Fibroblast of skin of right biceps (primary cell): ENCODE measurements at places on chromosomes 4 and X.

DNA sequence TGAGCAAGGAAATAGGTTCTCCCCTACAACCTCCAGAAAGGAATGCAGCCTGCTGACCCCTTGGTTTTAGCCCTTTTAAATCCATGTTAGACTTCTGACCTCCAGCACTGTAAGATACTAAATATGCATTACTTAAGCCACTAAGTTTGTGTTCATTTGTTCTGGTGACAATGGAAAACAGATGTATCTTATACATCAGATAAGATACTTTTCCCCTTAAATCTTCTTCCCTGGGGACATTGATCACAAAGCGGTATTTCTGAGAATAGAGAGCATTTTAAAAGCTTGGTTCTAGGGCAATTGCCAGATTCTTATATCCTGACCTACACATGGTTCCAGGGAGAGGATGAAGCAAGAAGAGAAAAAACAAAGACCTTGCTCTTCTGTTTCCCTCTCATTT lies 6.5 kb upstream of the TMEM184C start:
- DNase-seq: no peak

DNA sequence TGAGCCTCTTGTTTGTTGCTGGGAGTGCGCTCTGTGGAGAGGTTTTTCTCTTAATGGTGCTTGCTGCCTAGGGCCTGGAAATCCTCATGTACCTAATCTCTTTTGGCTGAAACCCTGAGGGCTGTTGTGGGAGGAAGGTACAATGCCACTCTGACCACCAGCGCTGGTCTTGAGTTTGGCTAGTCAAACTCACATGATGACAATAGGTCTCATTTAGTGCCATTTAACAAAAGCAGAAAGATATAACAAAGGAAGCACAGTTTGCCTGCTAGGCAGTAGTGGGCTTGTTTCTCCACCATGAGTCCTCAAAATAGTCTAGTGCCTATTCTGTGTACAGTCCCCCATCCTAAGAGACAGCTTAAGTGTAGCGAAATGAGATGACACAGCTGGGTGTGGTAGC lies 111.3 kb downstream of the TSPAN7 start:
- no peak for DNase-seq

- DNase-seq: no peak
Measured at GRCh38 chr4:40630335-40631021, 814 bp upstream of the RBM47 start.

DNA sequence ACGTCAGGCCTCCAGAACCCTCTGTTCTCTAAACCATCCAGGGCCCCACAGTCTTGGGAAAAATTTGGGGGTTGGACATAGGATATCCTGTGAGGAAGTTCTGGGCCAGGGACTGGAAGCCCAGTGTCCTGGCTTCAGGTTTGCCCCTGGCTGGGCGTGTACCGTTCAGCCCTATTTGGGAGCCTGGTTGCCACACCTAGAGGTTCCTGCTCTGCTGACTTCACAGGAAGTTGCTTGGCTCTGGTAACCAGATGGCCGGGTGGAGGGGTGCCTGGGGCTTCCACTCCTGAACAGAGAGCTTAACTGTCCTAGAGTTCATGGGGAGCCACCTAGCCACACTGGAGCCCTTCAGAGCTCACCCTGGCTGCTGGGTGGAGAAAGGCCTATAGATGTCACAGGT lies 1.1 kb downstream of the TAFAZZIN start:
- DNase-seq: no peak

DNA sequence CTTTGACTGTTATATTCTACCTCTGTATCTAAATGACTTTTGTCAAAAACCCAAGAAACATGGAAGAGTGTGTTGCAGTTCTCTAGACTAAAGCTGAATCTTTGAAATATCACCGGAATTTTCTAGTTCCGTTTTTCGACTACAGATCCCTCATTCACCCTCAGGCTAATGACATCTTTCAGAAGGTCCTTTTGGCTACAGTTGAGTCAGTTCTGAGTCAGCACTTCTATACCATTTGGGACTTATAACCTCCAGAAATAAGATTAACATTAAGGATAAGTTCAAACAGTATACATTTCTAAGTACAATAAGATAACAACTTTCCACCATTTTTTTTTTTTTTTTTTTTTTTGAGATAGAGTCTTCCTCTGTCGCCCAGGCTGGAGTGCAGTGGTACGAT lies 331.0 kb upstream of the CPXCR1 start:
- no peak for DNase-seq

DNA sequence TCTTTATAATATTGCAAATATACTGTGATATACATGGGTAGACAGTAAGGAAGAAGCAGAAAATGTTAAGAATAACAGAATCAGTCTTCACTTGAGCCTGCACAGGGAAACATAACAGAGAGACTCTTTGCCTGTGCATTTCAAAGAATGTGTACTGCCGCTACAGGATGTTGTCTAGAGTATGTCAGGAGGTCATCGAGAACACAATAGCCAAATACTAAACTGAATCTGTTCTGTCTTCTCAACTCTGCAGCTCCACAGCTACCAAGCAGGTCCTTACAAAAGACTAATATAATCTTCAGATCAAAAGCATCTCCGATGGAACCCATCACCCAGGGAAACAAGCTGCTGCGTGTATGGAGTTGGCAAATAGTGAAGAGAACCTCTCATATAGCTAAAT lies 471.5 kb downstream of the PCDH10 start:
- no peak for DNase-seq

DNA sequence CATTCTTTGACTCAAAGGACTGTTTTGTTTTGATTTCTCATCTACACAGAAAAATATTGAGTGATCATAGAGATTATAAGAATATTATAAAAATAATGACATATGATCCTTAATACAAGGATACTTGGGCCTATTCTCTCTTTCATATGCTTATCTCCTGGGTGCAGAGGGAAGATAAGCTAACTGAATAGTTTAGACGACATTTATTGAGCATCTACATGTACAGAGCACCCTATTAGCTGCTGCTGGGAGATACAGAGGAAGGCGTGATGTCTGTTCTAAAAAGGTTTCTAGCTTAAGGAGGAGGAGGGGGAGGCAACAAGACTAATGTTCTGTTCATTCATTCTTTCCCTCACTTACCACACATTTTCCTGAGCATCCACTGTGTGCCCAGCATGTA lies 106.8 kb downstream of the HDAC8 start:
- DNase-seq: no peak

GRCh38 chr4:127400731-127401346 lies 231.9 kb upstream of the INTU start:
- peak; percentile 81 for DNase-seq

- no peak for DNase-seq
Measured at GRCh38 chrX:22541926-22542325, 269.2 kb downstream of the CBLL2 start.

DNA sequence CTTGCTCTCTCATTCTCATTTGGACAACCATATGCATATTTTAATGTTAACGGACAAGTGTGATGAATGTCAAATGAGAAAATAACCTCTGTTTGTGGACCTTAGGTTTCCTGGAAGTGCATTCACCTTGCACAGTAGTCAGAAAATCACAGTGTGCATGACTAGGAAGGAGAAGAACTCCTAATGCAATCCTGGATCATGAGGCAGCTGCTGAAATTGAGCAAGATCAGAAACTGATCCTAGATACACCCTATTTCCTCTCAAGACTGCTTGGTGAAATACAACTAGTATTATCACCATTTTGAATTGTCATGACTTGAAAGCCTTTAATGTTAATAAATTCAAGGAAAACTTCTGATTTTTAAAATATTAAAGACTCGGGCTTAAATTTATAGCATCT lies 1148.9 kb downstream of the STIM2 start:
- peak; percentile 12 for DNase-seq

- no peak for DNase-seq
Measured at GRCh38 chrX:16319929-16320328, 152.6 kb downstream of the MAGEB17 start.

- DNase-seq: no peak
Measured at GRCh38 chr4:127905029-127905428, 24.3 kb downstream of the PLK4 start.

- peak; percentile 15 for DNase-seq
Measured at GRCh38 chr4:101824500-101824899, 34.0 kb downstream of the BANK1 start.

- DNase-seq: peak; percentile 48
Measured at GRCh38 chr4:156634612-156635011, 337.0 kb downstream of the PDGFC start.

GRCh38 chrX:43655151-43656004 lies 721 bp upstream of the MAOA start:
- DNase-seq: peak; percentile 21

- no peak for DNase-seq
Measured at GRCh38 chrX:39289827-39290226, 488.6 kb downstream of the MID1IP1 start.

- no peak for DNase-seq
Measured at GRCh38 chr4:176011529-176011928, 54.1 kb upstream of the WDR17 start.

GRCh38 chr4:183011213-183011907 lies 87.7 kb upstream of the WWC2 start:
- DNase-seq: peak; percentile 11

GRCh38 chr4:56330691-56331090 lies 56.6 kb downstream of the AASDH start:
- DNase-seq: no peak

DNA sequence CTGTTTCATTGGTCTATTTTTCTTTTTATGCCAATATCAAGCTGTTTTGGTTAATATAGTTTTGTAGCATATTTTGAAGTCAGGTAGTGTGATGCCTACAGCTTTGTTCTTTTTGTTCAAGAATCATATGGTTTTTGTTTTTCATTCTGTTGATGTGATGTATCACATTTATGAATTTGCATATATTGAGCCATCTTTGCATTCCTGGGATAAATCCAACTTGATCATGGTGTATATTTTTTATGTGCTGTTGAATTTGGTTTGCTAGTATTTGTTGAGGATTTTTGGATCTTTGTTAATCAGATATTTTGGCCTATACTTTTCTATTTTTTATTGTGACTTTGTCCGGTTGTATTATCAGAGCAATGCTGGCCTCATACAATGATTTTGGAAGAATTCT lies 74.8 kb downstream of the GPAT3 start:
- DNase-seq: no peak

GRCh38 chrX:15564981-15565579 lies 35.7 kb downstream of the ACE2 start:
- DNase-seq: peak; percentile 29

DNA sequence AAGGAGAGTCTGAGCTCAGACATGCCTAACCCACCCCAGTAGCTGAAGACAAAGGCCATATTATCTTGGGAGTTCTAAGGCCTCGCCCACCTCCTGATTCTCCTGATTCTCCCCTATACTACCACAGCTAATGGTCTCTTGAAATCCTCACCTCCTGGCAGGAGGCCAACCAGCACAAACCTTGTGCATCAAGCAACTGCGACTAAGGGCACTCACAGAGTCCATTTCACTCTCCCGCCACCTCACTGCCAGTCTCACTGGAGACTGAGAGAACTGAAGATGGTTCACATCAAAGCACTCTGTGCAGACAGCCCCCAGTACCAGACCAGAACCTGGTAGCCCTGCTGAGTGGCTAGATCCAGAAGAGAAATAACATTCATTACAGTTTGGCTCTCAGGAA lies 102.1 kb upstream of the KLF8 start:
- no peak for DNase-seq

DNA sequence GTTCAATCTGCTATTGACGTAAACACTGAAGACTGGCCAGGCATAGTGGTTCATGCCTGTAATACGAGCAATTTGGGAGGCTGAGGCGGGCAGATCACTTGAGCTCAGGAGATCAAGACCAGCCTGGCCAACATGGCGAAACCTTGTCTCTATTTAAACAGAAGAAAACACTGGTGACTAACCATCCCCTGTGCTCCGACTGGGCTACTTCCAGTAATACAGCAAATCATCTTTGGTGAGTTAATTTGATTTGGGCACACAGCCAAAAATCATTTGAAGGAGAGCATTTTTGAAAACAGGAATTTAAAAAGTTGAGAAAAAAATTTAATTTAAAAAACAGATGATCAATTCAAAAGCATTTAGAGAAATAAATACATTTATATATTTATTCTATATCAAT lies 52.0 kb downstream of the SEC24D start:
- peak; percentile 47 for DNase-seq
